ENCODE measurements at places on chromosomes 16 and 17. TPM values are rescaled to one million over a fixed set of nuclear protein-coding genes. Genes with fewer than 3 reads are reported as not detected.

Gene CD79B
- total RNA-seq: 5.4 TPM

Gene ZACN
- total RNA-seq: not detected

Gene SLC13A2
- total RNA-seq: not detected

Gene KRT36
- total RNA-seq: not detected

Gene GINS3
- 1.4 TPM for total RNA-seq

Gene LDHD
- 4.2 TPM for total RNA-seq

Gene EIF3CL
- 56.4 TPM for total RNA-seq

Gene ACSM5
- 0.19 TPM for total RNA-seq

Gene GOSR2
- 52.1 TPM for total RNA-seq

Gene AATK
- total RNA-seq: 0.56 TPM

Gene OR1D5
- not detected for total RNA-seq

Gene KRT9
- not detected for total RNA-seq

Gene APOH
- not detected for total RNA-seq

Gene ARRB2
- 3.9 TPM for total RNA-seq

Gene C16orf92
- total RNA-seq: not detected

Gene PIGW
- 12.3 TPM for total RNA-seq

Measured in regular cardiac myocyte (primary cell).